Stimulated activated CD4-positive, alpha-beta T cell treated with anti-CD3 and anti-CD28 coated beads, Interleukin-4, amount 100 ng/mL, for 24 hours (primary cell): ENCODE measurements at places on chromosomes 12 and 14.

DNA sequence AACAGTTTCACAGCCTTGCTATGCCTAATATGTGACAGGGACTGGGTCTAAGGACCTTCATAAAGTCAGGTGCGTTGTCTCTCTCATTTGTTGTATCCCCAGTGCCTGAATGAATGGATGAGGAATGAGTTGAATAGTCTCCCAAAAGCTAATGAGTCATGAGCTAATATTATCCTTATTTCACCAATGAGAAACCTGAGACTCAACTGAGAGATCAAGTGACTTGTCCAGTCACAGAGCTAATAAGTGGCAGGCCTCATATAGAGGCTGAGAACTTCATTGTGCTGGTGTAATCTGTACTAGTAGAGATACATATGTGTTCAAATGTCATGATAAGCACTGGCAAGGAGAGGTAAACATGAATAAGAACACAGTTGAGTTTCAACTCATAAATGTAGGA lies 612.4 kb downstream of the NRXN3 start:
- no peak for DNase-seq

DNA sequence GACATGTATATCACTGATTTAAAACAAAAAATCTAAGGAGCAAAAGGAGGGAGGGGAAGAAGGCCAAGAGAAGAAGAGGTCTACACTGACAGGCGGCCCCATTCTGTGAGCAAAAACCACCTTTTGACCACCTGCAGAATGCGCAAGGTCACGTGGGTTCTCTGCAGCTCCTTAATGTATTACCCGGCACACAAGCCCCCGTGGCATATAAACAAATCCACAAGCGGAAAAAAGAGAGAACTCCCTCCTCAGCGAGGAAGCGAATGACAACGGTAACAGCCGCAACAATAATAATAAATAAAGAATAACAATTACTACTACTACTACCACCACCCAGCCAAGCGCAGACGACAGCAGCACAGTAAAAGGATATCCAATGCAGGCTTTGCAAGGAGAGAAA lies 1.3 kb downstream of the KSR2 start:
- no peak for DNase-seq

DNA sequence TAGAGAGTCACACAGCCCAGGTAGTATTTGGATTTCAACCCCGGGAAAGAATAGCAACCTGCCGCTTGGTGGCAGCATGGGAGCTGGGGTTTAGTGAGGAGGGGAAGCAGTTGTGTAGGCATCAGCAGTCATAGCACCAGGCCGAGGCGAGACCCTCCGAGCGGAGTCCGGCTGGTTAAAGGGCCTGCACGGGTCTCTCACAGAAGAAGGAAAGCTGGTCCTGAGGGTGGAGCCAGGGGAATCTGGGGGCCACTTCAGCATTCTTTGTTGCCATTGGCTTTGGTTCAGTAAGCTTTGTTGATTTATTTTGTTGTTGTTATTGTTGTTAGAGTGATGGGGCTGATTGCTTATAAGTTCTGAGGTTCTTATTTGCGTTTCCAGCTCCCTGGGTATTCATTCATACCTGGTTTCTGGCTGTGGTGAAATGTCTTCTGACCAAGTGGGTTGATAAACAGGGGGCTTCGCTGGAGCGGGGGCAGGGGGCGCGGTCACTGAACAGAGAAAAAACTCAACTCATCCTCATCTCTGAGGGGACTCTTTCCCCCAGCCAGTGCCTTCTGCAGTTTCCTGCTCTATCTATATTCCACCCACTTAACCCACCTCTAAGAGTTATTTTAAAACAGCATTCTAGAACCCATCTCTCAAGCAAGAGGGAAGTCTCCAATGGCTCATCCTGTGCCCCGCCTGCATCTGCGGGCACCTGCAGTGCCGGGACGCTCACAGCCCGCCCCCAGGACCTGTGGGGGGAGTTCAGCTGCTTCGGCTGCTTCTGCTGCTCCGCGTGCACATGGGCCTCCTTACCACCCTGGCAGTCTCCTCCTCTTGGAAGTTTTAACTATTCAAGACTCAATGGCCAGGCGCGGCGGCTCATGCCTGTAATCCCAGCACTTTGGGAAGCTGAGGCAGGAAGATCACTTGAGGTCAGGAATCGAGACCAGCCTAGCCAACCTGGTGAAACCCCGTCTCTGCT lies 11.6 kb downstream of the CKB start:
- no peak for DNase-seq

- no peak for DNase-seq
These were observed 75.3 kb downstream of the ITPK1 start for GRCh38 chr14:93040443-93040842.

- DNase-seq: no peak
These were observed 41.5 kb downstream of the ARL6IP4 start for GRCh38 chr12:123021688-123022604.

GRCh38 chr12:113231235-113232088 lies 10.2 kb downstream of the TPCN1 start:
- DNase-seq: no peak

GRCh38 chr12:19882346-19882745 lies 443.1 kb downstream of the AEBP2 start:
- DNase-seq: no peak

- DNase-seq: no peak
These were observed 37.7 kb downstream of the HECTD1 start for GRCh38 chr14:31169877-31170276.

DNA sequence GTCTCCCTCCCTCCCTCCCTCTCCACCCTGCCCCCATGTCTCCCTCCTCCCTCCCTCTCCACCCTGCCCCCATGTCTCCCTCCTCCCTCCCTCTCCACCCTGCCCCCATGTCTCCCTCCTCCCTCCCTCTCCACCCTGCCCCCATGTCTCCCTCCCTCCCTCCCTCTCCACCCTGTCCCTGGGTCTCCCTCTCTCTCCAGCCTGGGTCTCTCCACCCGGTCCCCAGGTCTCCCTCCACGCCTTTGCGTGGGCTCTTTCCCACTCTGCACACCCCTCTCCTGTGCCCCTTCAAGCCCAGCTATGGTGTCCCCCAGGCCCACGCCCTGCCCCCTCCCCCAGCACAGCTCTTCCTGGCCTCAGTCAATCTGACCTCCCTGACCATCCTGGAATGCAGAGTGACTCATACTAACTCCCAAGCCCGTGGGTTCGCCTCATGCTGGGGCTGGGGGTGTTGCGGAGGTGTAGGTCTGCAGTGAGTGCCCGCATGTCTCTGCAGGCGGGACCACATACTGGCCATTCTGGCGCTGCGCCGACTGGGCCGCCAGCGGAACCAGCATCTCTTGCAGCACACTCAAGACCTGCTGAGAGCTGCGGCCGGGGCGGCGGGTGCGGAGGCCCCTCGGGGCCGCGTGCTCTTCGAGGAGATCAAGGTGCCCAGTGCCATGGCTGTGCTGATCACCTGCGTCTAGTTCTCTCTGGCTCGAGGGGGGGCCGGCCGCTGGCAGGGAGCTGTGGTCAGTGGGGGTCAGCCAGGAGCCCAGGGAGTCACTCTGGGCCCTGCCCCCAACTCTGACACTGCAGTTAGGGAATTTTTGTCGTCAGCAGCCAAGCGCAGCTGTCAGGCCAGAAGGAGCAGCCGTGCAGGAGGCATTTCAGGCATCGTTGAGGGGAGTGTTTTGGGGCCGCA lies 13.5 kb upstream of the TNFAIP2 start:
- DNase-seq: no peak

- no peak for DNase-seq
These were observed 118.6 kb downstream of the SMOC1 start for GRCh38 chr14:69997849-69998248.

DNA sequence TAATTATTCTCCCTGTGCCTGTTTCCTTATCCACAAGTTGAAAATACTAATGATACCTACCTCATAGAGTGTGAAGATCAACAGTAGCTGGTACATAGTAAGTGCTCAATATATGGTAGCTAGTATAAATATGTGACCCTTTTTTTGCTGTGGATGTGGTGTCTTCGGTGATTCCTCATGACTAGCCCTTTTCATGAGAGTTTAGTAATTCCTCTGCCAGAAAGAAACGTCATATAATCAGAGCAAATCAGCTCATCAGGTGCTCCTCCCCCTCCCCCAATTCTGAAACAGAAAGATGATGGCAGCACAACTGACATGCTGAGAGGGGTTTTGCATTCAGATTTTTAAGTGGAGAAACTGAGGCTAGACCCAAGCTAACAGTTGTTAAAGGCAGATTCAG lies 210.8 kb downstream of the SLC41A2 start:
- DNase-seq: no peak

- no peak for DNase-seq
These were observed 188.4 kb downstream of the MED13L start for GRCh38 chr12:116089080-116089479.

DNA sequence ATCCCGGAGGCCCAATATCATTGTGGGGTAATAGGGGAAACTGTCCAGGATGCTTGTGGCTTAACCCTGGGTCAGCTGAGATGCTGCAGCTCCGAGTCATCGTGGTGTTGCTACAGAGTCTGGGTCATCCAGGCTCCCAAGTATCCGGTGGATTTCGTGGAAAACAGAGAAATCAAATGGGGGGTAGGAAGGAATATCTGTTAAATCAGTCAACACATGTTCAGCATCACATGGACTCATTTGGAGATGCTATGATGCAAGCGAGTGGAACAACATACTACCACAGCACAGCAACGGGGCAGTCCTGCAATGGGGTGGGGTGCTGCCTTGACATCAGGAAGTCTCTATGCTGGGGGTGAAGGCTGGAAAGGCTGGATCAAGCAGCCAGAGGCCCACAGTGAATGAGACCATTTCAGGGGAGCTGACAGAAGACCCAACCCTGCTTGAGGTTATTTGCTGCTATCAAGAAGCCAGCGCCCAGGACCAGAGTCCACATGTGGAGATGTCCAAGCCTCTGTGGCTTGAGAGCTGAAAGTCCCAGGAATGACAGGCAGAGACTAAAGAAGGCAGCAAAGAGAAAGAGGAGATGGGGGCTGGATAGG lies 22.9 kb downstream of the VDR start:
- DNase-seq: no peak

GRCh38 chr12:638953-639557 lies 24.2 kb downstream of the NINJ2 start:
- no peak for DNase-seq

DNA sequence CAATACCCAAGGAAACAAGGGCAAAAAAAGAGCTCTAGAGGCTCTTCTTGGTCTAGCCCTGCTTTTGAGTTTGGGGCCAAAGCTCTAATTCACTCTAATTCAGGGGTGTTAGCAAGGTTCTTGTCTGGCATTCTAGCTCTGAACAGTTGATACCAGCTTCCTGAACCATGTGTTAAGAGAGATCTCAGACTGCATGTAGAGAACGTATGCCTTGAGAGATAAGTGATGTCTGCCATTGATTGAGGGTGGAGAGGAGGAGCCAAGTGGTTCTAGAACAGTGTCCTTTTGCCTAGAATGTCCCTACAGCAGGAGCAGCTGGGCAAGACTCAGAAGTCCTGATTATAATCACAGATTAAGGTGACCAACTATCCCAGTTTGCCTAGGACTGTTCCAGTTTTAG lies 18.2 kb upstream of the POC1B start:
- DNase-seq: no peak

DNA sequence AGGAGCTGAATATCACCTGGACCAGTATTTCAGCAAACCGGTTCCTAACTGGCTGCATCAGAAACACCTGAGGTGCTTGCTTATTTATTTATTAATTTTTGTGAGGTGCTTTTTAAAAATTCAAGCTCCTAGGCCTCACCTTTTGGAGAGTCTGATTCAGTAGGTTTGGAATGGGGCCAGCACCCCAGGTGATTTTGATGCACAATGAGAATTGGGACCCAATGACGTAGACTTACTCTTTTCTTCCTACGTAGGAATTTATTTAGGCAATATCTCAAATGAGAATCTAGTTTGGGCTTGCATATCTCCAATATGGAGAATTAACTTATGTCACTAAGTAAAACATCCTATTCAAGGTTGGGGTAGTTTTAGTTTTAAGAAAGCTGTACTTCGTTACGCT lies 7.3 kb downstream of the YEATS4 start:
- DNase-seq: no peak

DNA sequence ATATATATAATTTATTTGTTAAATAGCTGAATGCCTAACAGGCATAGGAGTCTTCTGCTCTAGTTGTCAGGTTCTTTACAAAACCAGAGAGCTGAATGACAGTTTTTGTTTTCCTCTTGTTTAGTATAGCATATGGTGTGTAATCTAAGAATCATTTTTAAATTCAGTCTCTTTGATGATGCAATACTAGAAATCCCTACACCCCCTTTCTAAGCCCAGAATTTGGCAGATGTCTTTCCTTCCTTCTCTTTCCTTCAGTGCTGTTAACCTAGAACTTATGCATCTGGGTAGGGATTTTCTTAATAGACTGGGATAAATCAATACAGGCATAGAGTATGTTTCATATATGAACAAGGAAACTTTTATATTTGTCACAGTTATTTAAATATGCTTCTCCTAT lies 198.1 kb downstream of the KCNH5 start:
- DNase-seq: no peak

- no peak for DNase-seq
These were observed 1.3 kb downstream of the A2ML1 start for GRCh38 chr12:8823565-8824300.

GRCh38 chr12:76720068-76720467 lies 43.8 kb upstream of the ZDHHC17 start:
- no peak for DNase-seq

GRCh38 chr12:108193917-108194316 lies 64.8 kb downstream of the WSCD2 start:
- peak; percentile 10 for DNase-seq

DNA sequence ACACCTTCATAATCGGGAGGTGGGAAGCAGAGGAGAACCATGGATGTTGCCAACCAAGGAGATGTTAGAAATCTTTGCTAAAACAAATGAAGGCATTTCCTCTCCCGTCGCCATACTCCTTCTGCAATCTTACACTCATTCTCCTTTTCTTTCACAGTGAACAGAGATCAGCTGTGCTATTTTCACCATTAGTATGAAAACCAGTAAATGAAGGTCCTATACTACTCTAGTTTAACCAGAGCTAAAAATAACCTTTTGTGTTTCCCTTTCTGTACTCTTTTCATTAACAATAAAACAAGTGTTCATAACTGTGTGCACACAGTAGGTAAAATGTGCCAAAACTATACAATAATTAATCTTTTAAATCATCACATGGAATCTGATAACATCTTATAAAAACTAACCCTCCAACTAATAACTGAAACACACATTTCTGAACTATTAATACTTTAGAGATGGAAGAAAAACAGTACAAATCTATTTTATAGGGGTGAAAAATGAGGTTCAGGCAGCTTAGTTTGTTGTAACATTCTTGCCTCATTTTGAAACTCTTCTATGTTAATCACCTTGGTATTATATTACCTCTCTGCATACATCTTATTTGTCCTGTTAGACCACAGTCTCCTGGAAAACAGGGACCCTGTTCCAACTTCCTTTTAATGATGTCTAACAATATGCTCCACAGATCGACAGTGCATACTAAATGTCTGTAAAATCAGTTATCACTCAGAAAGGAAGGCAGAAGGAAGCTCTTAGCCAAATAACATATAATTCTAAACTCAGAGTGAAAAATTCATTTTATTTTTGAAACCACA lies 69.5 kb downstream of the SPPL3 start:
- no peak for DNase-seq

DNA sequence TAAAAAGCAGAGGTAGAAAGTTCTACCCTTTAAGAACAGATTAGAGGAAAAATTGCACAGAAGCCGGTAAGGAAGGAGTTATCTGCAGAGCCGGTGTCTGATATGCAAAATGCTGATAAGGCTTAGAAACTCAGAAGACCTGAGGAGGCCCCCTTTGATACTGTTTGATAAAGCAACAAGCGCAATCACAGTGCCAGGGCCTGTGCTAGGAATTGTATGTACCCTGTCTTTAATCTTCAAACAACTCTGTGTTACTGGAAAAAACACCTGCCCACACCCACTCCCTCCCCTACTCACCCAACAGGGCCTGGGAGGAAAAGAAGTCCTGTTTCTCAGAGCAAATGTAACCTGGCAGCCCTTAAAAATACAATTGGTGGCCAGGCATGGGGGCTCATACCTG lies 112.7 kb upstream of the FUT8 start:
- no peak for DNase-seq

- DNase-seq: no peak
These were observed 2.0 kb upstream of the PPP1CC start for GRCh38 chr12:110744601-110745264.
